Activated CD8-positive, alpha-beta memory T cell treated with anti-CD3 and anti-CD28 coated beads for 48 hours (primary cell): ENCODE measurements at places on chromosomes 7 and 10.

GRCh38 chr10:100482834-100483185, 20.0 kb downstream of the WNT8B start:
- no peak for DNase-seq

DNA sequence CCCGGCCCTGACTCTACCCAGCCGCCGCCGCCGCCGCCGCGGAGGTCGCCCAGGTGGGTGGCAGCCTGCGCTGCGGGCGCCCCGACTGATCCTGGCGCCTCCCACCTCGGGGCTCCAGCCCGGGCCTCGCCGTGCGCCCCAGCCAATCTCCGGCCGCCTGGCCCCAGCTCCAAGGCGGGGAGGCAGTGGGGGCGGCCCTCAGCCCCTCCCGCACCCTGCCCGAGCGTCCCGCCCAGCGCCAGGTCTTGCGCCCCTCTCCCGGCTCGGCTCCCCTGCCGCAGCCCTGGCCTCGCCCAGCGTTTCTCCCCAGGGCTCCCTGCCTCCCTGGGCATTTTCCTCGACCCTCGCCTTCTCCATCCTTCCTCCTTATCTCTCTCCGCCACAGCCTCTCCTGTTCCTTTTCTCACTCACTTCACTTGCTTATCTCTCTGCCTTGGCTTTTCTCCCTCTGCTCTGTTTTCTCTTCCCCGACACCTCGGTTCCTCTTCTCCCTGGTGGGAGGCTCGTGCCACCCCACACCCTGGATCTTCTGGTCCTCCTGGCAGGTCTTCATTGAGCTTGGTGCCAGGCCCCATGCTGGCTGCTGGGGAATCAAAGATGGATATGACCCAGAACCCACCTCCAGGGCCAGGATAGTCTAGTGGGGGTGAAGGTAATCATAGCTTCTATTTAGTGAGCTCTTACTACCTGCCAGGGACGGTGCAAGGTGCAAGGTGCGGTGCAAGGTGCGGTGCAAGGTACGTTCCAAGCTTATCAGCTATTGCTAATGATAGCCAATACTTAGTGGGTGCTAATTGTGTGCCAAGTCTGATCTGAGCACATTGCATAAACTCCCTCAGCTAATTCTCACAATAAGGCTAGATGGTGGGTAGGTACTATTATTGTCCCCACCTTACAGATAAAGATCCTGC, at the start of gene SFRP5:
SFRP5 (minus strand) TSS at position 87 of the 911 bp plus-strand sequence. CDS start 166 bp downstream, outside the sequence.
- no peak for DNase-seq

DNA sequence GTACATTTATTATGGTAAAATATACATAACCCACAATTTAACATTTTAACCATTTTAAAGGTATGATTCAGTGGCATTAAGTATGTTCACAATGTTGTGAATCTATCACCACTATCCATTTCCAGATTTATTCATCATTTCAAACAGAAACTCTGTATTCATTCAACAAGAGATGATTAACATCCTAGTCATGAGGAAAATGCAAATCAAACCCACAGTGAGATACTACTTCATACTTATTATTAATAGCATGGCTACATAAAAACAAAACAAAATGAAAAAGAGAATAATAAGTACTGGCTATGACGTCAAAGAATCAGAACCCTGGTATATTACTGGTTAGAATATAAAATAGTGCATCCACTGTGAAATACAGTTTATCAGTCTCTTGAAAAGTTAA, 386.6 kb upstream of the POM121L12 start:
- DNase-seq: no peak

DNA sequence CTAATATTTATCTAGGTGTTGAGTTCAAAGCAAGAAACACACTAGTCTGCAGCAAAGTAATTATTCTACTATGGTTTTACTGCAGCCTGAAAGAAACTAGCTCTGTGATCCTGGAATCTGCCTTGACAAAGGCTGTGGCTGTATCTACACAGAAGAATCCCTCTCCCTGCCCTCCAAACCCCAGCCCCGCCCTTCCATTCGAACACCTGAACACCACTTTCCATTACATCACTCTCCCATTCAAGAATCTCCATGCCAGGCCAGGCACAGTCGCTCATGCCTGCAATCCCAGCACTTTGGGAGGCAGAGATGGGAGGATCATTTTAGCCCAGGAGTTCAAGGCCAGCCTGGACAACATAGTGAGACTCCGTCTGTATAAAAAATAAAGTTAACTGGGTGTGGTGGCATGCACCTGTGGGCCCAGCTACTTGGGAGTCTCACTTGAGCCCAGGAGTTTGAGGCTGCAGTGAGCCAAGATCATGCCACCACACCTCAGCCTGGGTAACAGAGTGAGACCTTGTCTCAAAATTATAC, 23.3 kb downstream of the LRRC20 start:
- no peak for DNase-seq

DNA sequence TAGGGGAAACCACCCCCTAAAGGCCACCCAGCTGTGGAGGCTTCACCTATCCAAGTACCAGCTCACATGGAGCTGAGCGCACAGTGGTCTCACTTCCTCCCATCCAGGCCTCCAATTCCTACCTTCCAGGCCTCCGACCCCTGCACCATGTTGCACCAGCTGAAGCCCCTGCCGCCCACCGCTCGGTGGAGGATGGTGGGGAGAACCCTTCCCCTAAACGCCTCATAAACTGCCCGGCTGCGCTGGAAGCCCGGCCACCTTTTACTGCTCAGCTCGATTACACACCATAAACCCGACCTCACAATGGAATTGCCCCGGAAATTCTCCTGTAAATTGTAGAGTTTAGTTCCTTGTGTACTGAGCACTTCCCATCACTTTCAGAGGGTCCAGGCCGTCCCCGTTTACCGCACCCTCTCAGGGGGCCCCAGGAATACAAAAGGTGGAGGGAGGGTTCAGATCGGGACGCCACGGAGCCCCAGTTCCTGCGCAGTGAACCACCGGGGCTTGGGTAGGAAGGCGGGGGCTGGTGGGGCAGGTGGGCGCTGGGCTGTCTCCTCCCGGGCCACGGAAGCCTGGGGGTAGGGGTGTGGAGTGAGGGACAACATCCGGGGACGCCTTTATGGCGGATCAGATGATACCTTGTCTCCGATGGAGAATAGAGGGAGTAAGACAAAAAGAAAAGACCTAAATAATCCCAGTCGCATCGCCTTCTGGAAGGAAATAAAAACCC, 1.4 kb upstream of the HOXA7 start:
- no peak for DNase-seq

DNA sequence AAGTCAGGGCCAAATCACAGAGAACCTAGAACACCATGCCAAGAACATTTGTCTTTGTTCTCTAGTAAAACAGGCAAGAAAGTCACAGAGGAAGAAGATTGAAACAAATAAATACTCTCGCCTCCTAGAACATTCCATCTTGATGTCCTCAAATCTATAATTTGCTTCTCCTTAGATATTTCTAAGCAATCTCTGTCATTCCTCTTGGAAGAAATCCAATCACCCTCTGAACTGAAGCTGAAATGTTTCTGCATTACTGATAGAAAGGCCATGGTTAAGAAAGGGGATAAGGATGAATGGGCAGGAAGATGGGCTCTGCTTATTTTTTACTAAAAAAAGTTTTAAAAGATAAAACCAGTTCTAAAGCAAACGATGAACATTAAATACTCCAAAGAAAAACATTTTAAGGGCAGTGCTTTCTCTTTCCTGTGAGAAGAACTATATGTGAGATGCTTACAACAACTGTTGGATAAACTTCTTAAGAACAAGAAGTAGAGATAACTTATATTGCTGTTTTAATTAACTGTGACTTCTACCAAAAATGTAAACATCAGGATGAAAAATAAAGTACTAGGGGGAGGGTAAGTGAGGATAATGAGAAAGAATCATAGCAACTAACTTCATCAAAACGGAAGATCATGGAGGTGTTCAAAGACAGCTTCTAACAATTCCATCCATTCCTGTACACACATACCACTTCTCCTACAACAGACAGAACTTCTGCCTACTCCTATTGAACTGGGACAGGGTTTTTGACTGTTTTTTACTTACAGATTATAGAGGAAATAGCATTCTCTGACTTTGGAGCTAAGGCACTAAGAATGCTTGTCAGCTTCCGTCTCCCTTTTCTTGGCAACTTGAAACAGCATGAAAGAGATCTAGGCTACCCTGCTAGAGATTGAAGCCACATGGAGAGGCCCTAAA, 153.0 kb upstream of the LRRTM3 start:
- no peak for DNase-seq

DNA sequence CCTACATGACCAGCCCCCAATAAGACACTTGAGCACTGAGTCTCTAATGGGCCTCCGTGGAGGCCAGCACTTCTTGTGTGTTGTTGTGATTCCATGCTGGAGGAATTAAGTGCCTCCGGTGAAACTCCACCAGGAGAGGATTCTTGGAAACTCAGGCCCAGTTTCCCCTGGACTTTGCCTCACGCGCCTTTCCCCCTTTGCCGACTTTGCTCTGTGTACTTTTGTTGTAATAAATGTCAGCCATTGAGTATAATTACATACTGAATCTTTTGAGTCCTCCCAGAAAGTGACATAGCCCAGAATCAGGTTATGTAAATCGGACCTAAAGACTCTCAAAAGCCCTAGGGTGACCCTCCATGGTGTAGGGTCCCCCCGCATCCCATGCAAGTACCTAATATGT, 82.4 kb downstream of the DLG5 start:
- no peak for DNase-seq

DNA sequence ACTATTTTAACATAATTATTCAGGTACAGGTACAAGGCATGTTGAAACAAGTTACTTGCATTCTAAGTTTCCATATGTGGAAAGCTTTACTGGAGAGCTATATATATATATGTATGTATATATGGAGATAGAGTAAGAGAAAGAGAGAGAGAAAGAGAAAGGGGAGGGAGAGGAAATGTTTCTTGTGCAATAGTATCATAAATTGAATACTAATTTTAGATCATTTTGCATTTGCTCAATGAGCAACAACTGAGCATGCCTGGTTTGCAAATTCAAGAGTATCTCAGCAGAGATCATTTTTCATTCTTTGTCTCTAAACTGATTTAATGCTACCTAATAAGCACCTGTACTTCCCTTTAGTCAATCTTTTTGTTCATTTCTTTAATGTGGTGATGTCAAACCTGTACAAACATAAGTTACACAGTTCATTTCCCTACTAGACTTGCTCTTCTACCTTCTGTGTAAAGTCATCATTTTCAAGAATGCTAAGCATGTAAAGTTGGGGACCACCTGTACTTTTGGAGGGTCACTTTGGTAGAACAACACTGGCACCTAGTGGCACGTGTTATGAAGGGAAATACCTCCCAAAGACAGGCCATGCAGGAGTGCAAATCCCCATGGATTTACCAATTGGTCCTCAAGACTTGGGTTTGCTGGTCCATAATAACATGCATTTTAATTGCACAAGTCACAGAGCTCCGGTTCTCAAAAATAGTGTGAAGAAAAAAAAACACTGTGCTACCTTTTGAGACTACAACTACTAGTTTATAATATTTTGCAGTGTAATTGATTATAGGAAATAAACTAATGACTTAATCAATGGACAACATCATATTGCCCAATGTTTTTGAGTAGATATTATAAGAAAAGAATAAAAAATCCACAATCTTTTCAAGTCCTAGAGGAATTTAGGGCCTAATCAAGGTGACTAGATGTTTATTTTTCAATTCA, 431.2 kb upstream of the IGFBP3 start:
- DNase-seq: no peak

GRCh38 chr7:101707587-101707986, 78.5 kb upstream of the MYL10 start:
- DNase-seq: no peak

DNA sequence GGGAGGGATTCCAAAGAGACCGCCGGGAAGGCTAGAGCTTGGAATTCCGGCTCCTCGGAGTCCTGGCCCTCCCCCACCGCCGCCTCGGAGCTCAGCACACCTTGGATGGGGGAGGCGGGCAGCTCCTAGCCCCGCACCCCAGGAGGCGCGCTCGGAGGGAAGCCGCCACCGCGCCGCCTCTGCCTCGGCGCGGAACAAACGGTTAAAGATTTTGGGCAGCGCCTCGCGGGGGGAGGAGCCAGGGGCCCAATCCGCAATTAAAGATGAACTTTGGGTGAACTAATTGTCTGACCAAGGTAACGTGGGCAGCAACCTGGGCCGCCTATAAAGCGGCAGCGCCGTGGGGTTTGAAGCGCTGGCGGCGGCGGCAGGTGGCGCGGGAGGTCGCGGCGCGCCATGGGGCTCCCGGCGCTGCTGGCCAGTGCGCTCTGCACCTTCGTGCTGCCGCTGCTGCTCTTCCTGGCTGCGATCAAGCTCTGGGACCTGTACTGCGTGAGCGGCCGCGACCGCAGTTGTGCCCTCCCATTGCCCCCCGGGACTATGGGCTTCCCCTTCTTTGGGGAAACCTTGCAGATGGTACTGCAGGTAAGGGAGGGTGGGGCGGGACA, at the start of gene CYP26A1:
CYP26A1 (plus strand) TSS at position 355 of the 608 bp plus-strand sequence; CDS start at position 397, 42 bp downstream.
- no peak for DNase-seq

GRCh38 chr7:81672872-81673271, 97.0 kb downstream of the HGF start:
- no peak for DNase-seq

- DNase-seq: no peak
Measured at GRCh38 chr7:110095372-110096052, 995.4 kb upstream of the LRRN3 start.

- DNase-seq: no peak
Measured at GRCh38 chr7:101161692-101162471, 3.5 kb downstream of the VGF start.
